Right lobe of liver (tissue), 6 donors: ENCODE measurements at places on chromosomes 3 and 15.

- H3K4me3 ChIP-seq, result no peak overlapping the region
- H3K36me3 ChIP-seq, result no peaks in the 10 kb centered on the region
- H3K4me1 ChIP-seq, result no peaks in the 10 kb centered on the region
These were observed 18.9 kb downstream of the SST start for GRCh38 chr3:187651282-187651681.

DNA sequence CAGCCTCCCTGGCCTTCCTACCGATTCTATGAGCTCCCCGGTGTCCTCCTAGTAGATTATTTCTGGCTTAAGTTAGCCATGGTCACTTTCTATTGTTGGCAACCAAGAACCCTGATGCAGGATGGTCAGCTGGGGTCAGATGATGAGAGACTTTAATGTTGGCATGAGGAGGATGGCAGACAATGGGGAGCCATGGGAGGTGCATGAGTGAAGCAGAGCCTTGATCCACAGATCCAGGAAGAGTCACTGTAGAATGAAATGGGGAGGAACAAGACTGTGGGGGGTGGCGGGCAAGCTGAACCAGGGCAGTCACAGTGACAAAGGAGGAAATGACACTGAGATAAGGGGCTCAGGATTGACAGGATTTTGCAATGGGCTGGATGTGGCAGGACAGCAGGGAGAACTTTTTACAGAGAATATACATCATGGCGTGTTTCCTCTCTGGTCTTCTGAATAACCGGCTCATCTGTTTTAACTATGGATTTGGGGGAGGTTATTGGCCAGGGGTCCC is 60.9 kb downstream of the RPLP1 start:
- H3K4me3 ChIP-seq, result no peak overlapping the region
- no peaks in the 10 kb centered on the region for H3K36me3 ChIP-seq
- H3K27ac ChIP-seq, result no peak overlapping the region
- H3K4me1 ChIP-seq, result no peaks in the 10 kb centered on the region
- no peak for DNase-seq

DNA sequence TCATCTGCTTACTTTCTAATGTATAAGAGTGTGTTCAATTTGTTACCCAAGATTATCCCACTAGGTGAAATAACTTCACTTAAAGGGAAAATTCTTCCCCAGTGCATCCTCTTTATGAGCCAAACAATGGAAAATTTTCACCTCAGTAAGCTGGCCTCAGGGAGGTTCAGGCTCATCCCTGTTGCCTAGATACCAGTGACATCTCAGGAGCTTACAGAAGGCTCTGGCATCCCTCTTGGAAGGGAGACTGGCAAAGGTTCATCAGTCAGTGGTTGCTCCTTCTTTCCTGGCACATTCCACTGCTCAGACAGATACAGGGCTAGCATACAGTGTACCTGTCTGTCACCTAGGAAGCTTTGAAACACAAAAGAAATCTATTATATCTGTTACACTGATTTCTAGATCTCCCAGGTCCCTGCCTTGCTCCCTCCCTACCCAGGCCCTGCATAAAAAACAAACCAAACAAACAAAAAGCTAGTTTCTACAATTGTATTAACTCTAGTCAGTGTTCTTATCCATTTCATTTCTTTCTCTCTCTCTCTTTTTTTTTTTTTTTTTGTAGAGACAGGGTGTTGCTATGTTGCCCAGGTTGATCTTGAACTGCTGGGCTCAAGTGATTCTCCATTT is 1.7 kb downstream of the IP6K2 start:
- peaks cover 5% of the 10 kb centered on the region for H3K4me1 ChIP-seq
- H3K27ac ChIP-seq, result no peak overlapping the region
- no peaks in the 10 kb centered on the region for H3K36me3 ChIP-seq
- no peak for DNase-seq
- no peaks in the 10 kb centered on the region for H3K27me3 ChIP-seq

DNA sequence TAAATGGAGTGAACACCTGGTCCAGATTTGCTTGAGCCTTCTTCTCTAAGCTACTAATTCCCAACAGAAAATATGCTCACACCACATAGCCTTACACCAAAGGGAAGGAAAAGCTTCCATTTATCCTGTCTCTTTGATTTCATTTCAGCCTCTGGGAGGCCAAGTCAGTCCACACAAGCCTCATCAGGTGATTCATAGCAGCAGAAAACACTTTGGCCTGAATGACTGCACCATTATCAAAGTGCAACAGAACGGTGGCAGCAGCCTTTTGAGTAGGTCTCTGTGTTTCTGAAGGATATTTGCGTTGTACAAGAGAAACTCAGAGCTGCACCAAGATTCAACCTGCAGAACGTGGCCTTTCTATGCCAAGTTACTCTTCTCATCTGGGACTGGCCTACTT is 46.6 kb upstream of the SNRK start:
- H3K4me1 ChIP-seq, result no peaks in the 10 kb centered on the region
- H3K27me3 ChIP-seq, result no peaks in the 10 kb centered on the region
- no peaks in the 10 kb centered on the region for H3K36me3 ChIP-seq
- DNase-seq, result no peak
- H3K4me3 ChIP-seq, result no peak overlapping the region

DNA sequence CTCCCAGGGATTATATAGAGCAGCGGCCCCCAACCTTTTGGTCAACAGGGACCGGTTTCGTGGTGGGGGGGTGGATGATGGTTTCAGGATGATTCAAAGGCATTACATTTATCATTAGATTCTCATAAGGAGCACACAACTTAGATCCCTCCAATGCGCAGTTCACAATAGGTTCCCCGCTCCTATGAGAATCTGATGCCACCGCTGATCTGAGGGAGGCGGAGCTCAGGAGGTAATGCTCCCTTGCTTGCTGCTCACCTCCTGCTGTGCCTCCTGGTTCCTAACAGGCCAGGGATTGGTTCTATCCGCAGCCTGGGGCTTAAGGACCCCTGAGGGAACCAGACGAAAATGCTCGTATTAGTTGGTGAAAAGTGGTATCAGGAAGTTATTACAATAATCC is 1.3 kb upstream of the HACD2 start:
- H3K27me3 ChIP-seq, result no peaks in the 10 kb centered on the region

DNA sequence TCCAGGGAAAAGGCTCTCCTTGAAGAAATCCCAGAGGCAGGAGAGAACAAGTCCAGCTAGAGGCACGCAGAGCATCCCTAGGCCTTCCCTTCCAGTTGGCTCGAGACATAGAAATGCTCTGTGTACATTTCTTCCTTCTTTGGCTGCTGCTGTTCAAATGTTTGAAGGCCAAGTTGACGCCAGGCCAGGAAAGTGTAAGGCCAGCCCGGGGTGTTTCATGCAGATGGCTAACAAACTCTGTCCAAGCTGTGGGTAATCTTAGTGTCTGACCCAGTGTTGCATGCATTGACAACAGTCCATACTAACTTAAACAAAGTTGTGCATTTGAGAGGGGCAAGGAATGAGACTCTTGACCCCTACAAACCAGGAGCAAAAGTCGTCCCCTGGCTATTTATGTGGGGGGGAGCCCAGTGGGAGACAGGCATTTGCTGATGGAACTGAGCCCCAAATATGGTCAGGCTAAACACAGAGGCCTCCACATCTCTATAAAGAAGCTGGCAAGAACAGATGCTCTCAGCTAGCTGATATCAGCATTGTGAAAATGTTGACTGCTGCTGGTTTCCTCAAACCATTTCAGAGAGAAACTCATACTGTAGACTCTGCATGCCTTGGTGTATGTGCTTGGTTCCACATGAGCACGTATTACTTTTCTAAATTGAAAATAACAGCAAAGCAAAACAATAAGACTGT is 139.5 kb downstream of the ADAMTS9 start:
- peaks cover 7% of the 10 kb centered on the region for H3K4me1 ChIP-seq
- no peak overlapping the region for H3K27ac ChIP-seq
- H3K36me3 ChIP-seq, result no peaks in the 10 kb centered on the region
- DNase-seq, result peak; percentile 77

DNA sequence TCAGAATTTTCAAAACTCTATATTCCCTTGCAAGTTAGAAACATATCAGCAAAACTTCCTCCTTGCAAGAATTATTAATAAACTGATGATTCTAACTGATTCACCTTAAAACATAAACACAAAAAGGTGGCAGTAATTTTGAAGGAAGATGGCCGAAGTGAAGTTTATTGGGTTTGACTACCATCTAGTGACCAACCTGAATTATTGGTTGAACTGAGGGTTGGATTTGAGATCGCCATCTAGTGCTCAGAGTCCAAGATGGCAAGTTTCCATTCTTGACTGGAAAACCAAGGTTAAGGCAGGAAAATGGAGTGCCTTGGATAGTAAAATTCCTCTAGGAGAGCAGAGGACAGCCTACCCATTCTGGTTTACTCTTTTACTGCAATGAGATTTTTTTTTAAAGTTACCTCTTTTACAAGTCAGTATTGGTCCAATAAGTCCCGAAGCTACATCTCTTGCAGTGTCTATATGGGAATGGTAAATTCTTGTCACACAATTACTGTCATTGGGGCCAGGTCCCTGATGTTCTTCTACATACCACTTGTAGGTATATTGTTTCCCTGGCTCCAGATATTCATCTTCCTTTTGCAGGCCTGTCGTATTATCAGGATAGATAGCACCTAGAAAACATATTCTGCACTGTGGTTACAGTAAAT is 51.6 kb upstream of the CP start:
- no peak for DNase-seq
- no peaks in the 10 kb centered on the region for H3K4me1 ChIP-seq

DNA sequence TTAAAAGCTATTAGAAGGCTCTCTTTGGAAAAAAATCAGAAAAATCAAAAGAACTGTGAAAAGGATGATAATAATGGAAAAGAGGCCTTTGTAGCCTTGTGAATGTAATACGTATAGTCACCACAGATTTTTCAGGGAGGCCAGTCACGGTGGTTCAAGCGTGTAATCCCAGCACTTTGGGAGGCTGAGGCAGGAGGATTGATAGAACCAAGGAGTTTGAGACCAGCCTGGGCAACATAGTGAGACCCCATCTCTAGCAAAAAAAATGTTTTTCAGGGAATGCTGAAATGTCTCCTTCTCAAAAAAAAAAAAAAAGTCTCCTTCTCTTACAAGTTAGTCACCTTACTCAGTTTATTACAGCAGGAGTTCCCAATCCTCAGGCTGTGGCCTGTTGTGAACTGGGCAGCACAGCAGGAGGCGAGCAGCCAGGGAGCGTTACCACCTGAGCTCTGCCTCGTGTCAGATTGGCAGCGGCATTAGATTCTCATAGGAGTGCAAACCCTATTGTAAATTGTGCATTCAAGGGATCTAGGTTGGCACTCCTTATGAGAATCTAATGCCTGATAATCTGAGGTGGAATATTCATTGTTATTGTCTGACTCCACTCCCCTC is 15.9 kb downstream of the ARIH1 start:
- H3K27ac ChIP-seq, result no peak overlapping the region
- H3K27me3 ChIP-seq, result no peaks in the 10 kb centered on the region
- peaks cover 50% of the 10 kb centered on the region for H3K4me1 ChIP-seq
- DNase-seq, result no peak

- no peak overlapping the region for H3K4me3 ChIP-seq
- no peaks in the 10 kb centered on the region for H3K27me3 ChIP-seq
- no peak for DNase-seq
- H3K27ac ChIP-seq, result no peak overlapping the region
- H3K4me1 ChIP-seq, result no peaks in the 10 kb centered on the region
These were observed 39.0 kb downstream of the TAMM41 start for GRCh38 chr3:11807686-11808085.

DNA sequence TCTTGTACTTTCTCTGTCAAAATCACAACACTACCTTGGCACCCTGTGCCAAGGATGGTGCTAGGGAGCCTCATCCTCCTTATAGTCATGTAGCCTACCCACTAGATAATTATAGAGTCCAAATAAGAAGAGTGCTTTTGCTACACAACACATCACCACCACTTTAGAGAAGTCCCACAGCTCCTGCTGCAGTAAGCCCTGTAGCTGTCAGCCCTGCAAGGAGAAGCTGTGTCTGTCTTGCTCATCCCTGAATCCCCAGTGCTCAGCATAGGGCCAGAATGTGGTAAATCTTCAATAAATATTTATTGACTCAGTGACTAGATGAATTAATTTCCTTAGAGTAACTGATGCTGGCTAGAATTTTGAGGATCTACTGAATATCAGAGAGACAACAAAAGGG is 190.8 kb downstream of the ZNF621 start:
- H3K27me3 ChIP-seq, result no peaks in the 10 kb centered on the region
- no peak overlapping the region for H3K4me3 ChIP-seq
- H3K27ac ChIP-seq, result no peak overlapping the region

GRCh38 chr3:11671648-11672100 is 28.0 kb upstream of the VGLL4 start:
- H3K36me3 ChIP-seq, result no peaks in the 10 kb centered on the region
- H3K4me3 ChIP-seq, result no peak overlapping the region
- no peaks in the 10 kb centered on the region for H3K27me3 ChIP-seq
- no peaks in the 10 kb centered on the region for H3K4me1 ChIP-seq
- no peak for DNase-seq
- no peak overlapping the region for H3K27ac ChIP-seq

GRCh38 chr15:91282486-91282885 is 182.4 kb downstream of the SV2B start:
- no peaks in the 10 kb centered on the region for H3K27me3 ChIP-seq
- no peak overlapping the region for H3K4me3 ChIP-seq
- no peaks in the 10 kb centered on the region for H3K4me1 ChIP-seq
- DNase-seq, result no peak
- no peak overlapping the region for H3K27ac ChIP-seq

GRCh38 chr3:155326901-155327300 is 33.4 kb upstream of the STRIT1 start:
- H3K27ac ChIP-seq, result no peak overlapping the region
- no peaks in the 10 kb centered on the region for H3K4me1 ChIP-seq
- H3K27me3 ChIP-seq, result no peaks in the 10 kb centered on the region
- DNase-seq, result no peak
- H3K4me3 ChIP-seq, result no peak overlapping the region
- no peaks in the 10 kb centered on the region for H3K36me3 ChIP-seq

DNA sequence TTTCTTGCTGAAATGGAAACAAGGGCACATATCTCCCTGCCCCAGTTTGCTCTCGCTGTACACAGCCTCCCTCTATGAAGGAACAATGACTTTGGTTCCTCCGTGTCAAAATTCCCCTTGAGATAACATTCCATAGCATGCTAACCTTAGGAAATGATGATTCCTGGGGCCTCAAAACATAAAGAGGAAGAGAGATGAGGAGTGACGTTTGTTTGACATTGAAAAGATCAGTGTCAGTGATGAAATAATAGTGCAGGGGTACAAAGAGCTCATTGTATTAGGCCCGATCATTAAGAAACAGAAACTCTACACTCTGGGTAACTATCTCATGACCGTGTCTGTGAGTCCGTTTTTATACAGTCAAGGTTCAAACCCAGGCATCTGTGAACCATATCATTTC is 55.2 kb downstream of the ARNT2 start:
- H3K4me3 ChIP-seq, result no peak overlapping the region
- no peaks in the 10 kb centered on the region for H3K36me3 ChIP-seq
- no peak for DNase-seq
- no peak overlapping the region for H3K27ac ChIP-seq
- no peaks in the 10 kb centered on the region for H3K27me3 ChIP-seq
